Cerebellar nuclear complex (tissue), 1 donor: ENCODE measurements at places on chromosomes 1 and 21.

DNA sequence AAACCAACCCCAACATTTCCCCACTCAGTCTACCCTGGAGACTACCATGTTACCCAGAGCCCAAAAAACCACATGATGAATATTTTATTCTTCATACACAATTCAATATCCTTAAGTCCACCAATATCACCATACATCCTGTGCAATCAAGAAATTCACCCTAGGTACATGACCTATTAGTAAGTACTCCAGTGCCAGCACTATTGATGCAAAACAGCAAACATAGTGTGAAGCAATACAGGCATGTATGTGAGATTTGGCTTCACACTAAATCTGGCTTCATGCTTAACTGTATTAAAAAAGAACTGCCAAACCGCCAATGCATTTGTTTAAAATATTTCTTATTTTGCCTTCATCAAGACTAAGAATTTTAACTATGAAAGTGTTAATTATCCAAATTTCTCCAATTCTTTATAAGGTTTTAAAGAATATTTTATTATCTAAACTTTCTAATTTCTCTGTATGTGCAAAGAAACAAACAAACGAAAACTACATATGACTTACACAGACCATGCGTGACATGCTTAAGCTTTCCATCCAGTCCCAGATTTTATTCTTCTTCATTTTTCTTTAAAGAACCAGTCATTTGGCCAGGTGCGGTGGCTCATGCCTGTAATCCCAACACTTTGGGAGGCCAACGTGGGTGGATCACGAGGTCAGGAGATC, 22.4 kb upstream of the TMEM125 start:
- no peak for DNase-seq

DNA sequence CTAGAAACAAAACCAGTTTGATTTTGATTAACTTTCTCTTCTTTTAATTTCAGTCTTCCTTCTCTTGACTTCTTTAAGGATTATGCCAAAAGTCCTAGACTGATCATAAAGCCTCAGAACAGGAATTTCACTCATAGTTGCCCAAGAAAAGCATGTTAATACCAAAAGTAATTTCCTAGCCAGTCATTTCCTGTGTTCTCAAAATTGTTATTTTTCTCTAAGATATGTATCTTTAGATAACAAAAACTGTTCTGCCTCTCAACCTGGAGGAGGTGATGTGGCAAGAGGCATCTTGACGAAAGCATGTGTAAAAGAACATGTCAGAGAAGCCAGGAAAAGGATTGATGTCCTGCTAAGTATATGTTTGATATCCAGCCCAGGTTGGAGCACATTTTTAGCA, 78.0 kb upstream of the IPO9 start:
- no peak for DNase-seq

DNA sequence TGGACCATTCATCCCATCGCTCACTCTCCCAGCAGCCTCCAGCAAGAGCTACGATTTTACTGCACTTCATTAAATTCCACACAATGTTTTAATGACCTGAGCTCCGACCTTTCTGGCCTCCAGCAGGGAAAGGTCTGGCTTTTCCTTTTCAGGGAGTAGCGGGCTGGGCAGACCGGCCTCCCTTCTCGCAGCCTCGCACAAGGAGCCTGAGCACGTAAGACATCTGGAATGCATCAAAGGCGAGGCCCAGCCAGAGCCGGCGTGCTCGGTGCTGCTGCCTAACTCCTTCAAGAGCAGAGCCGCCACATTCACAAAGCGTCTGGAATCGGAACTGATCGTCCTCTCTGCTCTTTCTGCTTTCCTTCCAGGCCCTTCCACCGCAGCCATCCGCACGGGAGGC, 32.5 kb upstream of the FHAD1 start:
- no peak for DNase-seq

- no peak for DNase-seq
Observed at GRCh38 chr1:177960939-177961622, 8.8 kb downstream of the SEC16B start.

DNA sequence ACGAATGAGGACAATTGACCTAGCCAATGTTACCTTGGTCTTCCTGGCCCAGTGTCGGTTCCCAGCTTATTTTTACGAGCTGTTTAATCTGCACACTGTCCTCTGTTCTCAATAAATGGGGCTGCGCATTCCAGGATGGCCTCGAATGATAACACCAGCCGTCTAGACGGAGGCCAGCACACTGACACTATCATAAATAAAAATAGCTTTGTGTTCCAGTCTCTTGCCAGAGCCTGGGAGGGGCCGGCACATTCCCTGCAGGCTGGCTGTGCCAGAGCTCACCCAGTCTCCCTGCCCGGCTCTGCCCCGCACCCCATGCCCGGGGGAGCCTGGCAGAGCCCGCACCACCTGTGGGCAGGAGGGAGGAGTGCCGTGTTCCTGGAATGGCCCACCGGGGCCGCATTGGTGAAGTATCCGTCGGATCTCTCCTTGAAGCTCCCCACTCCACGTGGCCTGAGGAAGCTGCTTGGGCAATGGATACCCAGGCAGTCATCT, 92.1 kb downstream of the SPSB1 start:
- no peak for DNase-seq

DNA sequence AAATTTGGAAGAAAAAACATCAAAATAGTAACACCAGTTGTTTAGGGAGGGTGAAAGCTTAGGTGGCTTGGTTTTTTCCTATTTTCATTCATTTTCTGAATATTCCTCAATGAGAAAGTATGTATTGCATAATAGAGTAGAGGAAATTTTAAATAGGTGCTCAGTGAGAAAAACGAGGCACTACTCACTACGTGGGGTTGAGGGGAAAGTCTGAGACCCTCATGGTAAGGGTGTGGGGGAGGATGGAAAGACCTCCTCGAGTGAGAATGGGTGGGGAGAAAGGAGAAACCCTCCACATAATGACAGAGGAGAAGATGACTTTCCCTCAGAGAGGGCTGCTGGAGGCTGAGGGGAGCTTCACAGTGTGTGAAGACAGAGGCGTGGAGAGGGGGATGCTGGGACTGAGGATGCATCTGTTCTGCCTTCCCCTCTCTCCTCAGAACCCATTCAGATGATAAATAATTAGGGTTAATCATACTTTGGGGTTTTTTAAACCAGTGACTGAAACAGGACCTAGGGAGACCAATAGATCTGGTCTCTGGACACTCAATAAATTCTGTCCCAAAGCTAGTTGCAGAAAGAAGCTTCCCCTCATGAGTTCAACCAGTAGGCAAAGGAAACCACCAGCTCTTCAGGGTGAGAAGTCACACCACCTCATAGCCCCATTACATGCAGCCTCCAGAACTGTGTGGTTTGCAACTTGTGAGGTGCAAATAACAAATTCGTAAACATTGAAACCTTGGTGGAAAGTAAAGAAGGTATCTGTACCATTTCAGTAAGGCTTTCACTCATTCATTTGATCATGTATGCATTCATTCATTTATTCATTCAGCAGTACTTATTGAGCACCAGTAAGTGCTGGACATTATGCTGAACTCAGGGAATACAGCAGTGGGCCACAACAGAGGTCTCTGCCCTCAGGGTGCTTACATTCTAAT, 17.1 kb downstream of the SLAMF7 start:
- no peak for DNase-seq

DNA sequence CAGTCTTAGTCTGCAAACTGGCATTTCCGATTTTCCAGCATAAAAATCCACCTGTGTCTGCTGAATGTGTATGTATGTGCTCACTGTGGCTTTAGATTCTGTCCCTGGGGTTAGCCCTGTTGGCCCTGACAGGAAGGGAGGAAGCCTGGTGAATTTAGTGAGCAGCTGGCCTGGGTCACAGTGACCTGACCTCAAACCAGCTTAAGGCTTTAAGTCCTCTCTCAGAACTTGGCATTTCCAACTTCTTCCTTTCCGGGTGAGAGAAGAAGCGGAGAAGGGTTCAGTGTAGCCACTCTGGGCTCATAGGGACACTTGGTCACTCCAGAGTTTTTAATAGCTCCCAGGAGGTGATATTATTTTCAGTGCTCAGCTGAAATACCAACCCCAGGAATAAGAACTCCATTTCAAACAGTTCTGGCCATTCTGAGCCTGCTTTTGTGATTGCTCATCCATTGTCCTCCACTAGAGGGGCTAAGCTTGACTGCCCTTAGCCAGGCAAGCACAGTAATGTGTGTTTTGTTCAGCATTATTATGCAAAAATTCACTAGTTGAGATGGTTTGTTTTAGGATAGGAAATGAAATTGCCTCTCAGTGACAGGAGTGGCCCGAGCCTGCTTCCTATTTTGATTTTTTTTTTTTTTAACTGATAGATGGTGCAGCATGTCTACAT, 2.5 kb upstream of the OLFML3 start:
- DNase-seq: no peak

- DNase-seq: peak; percentile 9
Observed at GRCh38 chr1:234478152-234478480, 863 bp downstream of the TARBP1 start.

GRCh38 chr1:212212906-212213305, 72.3 kb upstream of the PPP2R5A start:
- no peak for DNase-seq

GRCh38 chr1:201021630-201022492, 1.7 kb downstream of the KIF21B start:
- no peak for DNase-seq

DNA sequence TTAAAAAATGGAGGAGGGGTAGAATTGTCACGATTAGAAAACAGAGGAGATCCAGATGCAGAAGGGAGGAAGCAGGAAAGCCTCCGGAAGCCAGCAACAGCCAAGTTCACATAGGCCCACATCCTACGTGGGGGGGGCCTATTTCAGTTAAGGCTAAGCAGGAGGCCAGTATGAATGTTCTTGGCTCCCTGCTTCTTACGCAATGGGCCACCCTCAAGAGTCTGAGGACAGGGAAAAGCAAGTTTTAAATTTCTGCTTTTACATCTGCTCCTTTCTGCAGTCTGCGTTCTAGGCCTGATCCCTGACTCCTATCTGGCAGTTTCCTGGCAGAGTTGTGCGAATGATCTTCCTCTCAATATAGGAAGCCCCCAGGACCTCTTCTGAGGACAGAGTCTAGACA, 30.6 kb downstream of the RABIF start:
- no peak for DNase-seq

GRCh38 chr1:16420424-16421118, 16.7 kb downstream of the SPATA21 start:
- no peak for DNase-seq

- no peak for DNase-seq
Observed at GRCh38 chr21:18549214-18549905, 145.8 kb upstream of the TMPRSS15 start.

GRCh38 chr1:156549831-156550230, 22.5 kb downstream of the IQGAP3 start:
- no peak for DNase-seq

GRCh38 chr1:37157634-37158033, 123.3 kb upstream of the GRIK3 start:
- DNase-seq: no peak

DNA sequence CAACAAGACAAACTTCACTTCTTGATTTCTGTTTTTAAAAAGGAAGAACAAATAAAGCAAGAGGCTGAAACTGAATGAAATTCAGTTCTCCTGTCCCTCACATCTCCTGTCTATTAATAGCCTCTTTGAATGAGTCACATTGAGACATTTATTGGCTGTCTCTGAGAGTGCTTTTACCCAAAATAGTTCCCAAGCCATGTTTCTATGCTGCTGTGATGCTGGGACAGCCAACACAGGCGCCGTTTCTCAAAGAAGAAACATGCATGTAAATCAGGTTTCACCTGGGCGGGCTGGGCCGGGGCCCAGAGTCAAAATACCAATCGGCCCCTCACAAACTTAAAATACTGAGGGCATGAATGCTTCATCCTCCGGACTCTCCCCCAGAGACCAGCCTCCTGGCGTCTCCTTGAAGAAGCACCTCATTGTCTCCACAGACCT, 105.2 kb downstream of the EDEM3 start:
- DNase-seq: no peak

DNA sequence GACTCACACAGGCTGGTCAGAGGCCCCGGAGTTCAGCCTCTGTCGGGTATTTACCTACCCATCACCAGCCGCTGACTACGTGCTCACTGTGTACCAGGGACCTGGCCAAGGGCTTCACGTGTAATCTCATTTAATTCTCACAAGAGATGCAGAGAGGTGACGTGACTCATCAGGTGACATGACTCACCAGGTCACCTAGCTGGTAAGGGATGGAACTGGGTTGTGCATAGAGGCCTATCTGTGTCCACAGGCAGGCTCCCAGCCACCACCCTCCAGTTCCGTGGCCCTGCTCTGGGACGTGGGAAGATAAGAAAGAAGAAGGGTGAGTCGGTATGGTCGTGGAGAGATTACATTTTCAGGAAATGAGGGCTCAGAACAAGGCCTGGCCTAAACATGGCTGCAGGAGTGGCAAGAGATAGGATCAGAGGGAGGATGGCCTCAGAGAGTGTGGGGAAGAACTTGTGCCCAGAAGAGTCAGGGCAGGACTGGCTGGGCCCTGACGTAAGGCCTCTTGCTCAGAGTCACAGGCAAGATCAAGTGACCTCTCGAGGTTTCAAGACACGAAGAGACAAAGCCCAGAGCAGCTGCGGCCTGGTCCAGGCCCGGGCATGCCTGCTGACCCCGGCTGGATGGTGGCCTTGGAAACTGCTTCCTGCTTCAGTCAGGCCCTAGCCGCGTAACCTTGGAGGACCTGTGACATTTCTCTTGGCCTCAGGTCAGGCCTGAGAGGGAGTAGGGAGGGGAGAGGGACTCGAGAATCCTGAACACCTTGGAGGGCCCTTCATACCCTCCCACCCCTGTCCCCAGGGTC, 52.7 kb upstream of the WASF2 start:
- no peak for DNase-seq

DNA sequence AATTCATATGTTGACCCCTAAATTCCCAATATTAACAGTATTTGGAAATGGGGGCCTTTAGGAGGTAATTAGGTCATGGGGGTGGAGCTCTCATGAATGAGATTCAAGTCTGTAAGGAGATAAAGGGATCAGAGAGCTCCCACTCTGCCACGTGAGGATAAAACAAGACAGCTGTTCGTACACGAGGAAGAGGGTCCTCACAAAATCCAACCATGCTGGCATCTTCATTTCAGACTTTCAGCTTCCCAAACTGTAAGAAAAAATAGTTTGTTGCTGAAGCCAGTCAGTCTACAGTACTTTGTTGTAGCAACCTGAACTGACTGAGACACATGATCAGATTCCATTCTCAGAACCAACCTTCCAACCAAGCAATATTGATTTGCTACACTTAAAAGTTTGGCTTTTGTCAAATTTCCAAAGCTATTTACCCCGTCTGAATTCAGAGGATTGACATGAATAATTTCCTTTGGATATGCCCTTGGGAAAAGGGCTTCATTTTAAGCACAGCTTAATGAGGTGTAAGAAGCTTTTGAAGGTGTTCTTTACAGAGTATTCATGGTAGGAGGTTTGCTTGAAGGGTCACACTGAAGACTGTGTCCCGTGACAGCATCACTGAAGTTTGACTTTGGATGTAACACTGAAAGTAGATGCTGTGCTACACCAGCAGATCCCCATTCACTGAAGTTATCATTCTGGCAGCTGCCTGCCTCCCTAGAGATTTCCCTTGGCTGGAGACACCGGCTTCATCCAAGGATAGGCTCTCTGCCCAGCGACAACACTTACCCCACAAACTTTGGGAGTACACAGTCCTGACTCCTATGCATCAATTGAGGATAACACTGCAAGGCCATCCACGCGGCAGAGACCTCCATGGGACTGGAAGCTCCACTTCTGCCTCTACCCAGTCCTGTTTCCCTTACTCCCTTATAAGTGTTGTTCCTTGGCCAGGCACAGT, 4.9 kb upstream of the OMA1 start:
- no peak for DNase-seq
